ENCODE measurements at places on chromosomes 1 and 21.

GRCh38 chr1:247182994-247183393, 11.2 kb upstream of the ZNF124 start:
- no peak for DNase-seq

GRCh38 chr1:12714710-12715475, 1.0 kb upstream of the AADACL3 start:
- DNase-seq: no peak

- DNase-seq: peak; percentile 85
These were observed at the start of gene DHCR24 for GRCh38 chr1:54886724-54887664. Gene DHCR24 (minus strand): TSS chr1:54887195. CDS start chr1:54887119, 76 bp downstream.

DNA sequence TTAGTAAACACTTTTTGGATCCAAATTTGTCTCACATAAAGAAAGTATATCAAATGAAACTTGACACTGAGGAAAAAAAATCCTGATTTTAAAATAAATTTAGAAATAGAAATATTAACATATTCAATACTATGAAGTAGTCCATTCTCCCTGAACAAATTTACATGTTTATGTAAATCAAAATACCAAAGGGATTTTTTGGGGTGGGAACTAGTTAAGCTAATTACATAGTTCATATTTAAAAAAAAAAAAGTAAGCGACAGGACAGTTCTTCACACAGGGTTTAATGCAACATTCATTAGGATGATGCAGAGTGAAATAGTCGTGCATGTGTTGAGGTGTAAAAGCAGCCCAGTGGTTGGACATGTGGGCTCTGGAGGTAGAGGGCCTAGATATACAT, 433.5 kb upstream of the B3GALT2 start:
- DNase-seq: no peak

- no peak for DNase-seq
These were observed 276.0 kb downstream of the RWDD3 start for GRCh38 chr1:95509989-95510388.

GRCh38 chr1:94952539-94952938, 25.6 kb upstream of the CNN3 start:
- no peak for DNase-seq

- no peak for DNase-seq
These were observed 35.0 kb upstream of the HUNK start for GRCh38 chr21:31837618-31838390.

GRCh38 chr1:183806675-183807074, 1.8 kb downstream of the RGL1 start:
- no peak for DNase-seq

GRCh38 chr21:37866027-37866426, 50.2 kb downstream of the KCNJ6 start:
- DNase-seq: no peak

DNA sequence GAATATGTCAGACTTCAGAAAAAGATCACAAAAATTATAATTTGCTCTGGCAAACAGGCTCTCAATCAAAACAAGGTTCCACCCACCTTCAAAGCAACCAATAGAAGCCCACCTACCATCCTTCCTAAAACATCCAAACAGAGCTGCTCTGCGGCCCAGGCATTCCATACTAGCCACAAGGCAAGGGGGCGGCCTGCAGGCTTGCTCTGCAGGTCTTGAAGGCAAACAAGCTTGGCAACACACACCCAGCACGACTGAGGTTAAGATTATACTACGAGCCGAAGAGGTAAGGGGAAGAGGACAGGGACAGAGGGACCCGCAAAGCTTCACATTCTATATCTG, 207.3 kb downstream of the SLC45A1 start:
- peak; percentile 30 for DNase-seq

DNA sequence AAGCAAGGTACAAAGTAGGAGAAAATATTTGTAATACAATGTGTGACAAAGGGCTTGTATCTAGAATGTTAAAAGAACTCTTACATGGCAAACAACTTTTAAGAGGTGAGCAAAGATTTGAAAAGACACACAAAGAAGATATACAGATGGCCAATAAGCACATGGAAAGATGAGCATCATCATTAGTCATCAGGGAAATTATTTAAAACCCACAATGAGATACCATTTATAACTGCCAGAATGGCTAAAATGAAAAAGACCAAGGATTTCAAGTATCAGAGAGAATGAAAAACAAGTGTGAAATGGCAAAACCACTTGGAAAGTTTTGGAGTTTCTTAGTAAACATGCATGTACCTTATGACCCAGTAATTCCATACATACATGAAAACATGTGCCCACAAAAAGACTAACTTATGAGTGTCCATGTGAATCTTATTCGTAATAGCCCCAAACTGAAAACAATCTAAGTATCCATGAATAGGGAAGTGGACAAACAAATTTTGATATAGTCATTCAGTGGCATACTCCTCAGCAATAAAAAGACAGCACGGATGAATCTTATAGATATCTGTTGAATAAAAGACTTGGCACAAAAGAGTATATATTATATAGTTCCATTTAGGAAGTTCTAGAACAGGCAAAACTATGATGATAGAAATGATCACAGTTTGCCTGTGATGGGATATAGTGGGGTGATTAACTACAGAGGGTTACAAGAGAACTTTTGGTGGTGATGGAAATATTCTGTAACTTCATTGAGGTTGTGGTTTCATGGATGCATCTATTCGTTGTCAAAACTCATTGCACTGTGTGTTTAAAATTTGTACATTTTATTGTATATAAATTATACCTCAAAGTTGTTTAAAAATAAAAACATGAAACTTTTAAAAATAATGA, 82.0 kb downstream of the DISP1 start:
- DNase-seq: no peak

DNA sequence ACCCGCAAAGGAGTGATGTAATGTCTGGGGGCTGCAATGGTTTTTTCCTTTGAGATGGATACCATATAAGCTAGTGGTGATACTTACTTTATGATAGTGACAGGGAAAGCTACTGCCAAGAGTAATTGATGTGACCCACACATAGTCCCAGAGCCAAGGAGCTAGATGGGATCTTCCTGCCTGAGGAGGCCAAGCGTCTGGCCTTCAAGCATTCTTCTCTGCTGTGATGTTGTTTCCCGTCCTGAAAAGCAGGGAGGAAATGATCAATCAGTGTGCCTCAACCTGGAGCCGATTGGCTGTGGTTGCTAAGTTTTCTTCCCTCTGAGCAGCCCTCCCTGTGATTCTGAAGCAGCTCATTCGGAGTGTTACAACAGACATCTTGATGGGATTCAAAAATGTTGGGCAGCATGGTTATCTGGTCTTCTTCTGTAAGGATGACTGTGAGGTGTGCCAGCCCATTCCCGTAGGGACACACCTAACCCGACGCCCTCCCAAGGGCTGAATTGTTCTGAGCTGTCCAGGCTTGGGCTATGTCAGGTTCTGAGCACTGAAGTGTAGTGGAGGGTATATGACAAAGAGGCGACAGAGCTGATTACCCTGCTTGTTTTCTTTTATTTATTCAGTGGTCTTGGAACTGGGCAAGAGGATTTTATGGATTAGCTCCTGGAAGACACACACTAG, 56.7 kb downstream of the UCK2 start:
- no peak for DNase-seq

- DNase-seq: no peak
These were observed 125.1 kb downstream of the MRPS6 start for GRCh38 chr21:34198231-34199120.

DNA sequence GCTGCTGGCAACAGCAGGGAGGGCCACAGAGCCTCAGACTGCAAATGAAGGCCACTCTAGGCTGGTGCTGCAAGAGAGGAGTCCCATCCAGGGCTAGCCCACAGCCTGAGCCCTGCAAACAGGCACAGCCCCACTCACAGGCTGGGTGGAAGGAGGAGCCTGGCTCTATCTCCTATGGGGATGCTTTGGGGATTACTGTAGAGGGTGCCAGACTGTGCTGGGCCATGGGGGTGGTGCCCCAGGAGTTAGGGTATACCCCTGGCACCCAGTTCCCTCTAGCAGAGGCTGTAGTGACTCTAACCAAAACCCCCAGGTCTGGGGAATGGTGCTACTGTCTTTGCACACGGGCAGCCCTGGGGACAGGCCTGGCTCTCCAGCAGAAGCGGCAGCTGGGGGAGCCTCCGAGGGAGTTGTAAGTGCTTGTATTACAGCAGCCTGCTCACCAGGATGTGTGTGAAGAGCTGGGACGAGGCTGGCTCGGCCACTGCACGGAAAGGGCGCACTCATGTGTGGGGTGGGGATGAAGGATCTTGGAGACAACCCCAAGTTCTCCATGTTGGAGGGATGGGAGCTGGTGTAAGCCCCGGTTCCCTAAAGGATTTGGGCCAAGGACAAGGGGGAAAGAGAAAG, 23.4 kb upstream of the EVA1B start:
- no peak for DNase-seq

DNA sequence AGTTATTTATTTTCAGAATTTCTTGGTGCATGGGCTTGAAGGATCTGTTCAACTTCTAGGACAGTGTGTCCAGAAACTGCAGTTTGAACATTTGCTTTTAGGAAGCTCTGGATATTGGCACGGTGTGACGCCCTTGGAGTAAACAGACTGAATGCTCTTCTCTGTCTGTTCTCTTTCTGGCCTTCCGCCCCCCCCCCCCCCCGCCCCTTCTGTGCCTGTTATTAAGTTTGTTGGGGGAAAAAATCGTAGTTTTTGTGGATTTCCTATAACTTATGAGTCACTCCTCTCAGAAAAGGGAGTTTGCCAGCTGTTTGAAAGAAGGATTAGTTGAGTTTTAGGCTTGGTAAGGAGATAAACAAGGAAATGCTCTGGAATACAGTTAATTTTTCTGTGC, 1.2 kb downstream of the KCTD3 start:
- DNase-seq: no peak

DNA sequence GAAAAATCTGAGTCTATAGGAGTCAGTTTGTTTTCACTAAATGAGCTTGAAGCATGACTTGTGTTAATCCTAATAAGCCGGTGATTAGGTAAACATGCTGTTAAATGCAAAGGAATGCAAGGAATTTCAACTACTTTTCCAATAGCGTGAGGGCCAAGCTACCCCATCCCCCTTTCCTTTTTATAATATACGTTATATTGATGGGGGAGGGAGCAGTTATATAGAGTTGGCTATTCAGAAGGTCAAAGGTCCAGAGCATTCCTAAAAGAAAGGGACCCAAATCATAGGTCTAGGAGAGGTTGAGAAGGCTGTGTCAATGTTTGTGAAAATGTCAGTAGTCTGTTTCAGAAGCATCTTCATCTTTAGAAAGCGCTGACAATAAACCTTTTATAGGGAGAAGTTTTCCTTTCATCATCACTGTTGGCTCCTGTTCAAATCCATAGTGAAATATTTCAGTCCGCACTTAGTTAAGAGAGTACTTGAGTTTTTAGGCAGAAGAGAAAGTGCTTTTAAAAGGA, 3.8 kb downstream of the CCN1 start:
- no peak for DNase-seq

DNA sequence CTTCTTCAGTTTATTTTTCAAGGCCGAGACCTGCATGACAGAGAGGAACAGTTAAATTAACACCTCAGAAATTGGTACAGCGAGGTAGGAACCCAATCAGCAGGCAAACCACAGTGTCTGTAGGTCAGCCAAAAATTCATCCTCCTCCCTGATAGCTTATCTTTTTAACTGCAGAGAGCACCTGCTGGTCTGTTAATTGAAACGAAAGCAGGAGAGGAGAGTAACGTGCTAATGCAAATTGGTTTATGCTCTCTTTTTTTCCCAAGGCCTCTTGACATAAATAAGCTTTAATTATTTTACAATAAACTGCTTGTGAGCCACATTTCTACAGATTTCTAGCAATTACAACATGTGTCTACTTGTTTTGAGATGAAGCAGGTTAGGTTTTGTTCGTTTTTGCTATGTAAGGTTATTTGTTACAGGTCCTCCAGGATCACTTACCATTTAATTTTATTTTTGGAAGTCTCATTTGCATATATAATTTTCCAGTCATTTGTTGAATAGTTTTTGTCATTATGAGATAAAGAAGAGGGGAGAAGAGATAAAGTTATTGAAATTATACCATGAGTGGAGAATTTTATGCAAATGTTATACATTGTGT, 179.9 kb downstream of the DENND1B start:
- DNase-seq: no peak

DNA sequence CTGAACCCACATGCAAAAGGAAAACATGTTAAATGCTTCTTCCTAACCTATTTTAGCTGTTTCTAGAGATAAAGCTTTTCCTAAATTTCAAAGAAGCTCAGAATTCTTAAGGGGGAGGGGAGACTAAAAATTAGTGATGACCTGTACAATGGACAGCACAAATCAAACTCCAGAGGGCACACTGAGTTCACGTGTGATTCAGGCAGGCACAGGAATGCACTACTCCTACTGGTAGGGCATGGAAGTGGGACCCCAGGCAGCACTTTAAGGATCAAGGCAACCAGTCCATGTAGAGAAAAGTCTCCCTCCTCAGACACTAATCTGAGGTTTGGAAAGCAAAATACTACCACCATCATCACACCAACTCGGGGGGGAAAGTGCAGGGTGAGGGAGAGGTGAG, 31.3 kb upstream of the CLCA4 start:
- no peak for DNase-seq

- DNase-seq: no peak
These were observed 115.1 kb upstream of the TMEM51 start for GRCh38 chr1:15038232-15039016.

GRCh38 chr1:193676996-193677549, 490.7 kb upstream of the B3GALT2 start:
- no peak for DNase-seq

DNA sequence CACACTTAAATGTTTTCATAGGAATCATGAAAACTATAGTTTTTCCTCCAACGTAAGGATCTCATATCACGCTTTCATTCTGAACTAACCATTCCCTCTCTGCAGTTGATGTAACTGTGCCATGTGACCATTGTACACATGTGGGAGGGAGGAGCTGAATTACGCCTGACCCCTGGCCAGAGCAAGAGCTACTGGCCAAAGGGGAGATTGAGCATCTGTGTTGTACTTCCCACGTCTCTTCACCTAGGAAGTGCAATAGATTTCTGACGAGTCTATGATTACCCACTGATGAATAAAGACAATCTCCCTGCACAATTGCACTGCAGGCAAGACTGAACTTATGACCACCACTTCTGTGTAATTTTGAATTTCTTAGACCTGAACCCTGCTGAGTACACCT, 24.0 kb downstream of the PTPRC start:
- DNase-seq: no peak

DNA sequence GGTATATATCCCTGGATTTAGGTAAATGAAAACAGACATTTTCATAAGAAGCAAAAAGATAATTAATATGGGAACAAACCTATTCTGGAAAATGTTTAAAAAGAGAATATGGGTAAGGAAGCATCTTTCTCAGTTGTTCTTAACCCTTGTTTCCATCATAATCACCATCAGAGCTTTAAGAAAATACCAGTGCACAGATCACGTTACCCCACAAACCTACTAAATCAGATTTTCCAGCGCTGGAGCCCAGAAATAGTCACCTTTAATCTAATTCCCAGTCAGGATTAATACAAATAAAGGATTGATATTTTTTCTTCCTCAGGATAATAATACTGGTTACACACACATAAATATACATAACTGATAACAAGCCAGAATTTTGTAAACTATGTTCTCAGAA, 44.6 kb downstream of the PTPRC start:
- no peak for DNase-seq

GRCh38 chr1:2633366-2633935, 635 bp upstream of the MMEL1 start:
- DNase-seq: no peak
